T-cell (primary cell): ENCODE measurements at places on chromosomes 2 and 18.

DNA sequence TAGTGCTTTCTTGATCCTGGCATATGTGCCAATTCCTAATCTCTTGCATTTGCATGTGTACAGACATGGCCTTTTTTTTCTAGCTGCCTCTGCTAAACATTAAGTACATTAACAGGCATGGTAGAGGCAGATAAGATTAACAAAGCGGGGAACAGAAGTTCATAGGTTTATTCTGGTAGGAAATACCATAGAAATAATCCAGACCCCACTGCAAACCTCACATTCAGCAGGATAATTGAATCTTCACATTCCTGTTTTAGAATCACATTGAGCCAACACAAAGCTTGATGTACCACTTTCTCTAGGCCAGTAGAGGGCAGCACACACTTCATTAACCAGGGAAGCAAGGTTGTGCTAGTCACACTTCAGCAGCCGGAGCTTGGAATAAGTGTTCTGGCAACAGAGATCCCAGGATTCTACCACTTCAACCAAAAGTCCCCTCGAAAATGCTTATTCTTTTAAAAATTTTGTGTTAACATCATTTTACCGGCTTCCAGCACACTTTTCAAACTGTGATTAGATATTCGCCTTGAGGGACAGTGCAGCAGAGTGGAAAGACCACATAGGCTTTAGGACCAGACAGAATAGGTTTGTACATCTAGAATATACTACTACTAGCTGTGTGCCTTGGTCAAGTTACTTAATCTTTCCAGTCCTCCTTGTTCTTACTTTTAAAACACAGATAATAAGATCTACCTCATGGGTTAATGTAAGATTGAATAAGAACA, 420.2 kb upstream of the CHST9 start:
- no peak for DNase-seq

DNA sequence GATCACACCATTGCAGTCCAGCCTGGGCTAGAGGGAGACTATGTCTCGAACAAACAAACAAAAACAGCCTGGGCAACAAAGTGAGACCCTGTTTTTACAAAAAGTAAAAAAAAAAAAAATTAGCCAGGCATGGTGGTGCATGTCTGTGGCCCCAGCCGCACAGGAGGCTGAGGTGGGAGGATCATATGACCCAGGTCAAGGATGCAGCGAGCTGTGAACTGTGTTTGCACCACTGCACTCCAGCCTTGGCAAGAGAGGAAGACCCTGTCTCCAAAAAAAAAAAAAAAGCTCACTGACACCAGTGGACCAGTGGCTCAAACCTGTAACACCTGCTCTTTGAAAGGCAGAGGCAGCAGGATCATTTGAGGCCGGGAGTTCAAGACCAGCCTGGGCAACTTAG, 40.1 kb downstream of the UNC50 start:
- DNase-seq: no peak

DNA sequence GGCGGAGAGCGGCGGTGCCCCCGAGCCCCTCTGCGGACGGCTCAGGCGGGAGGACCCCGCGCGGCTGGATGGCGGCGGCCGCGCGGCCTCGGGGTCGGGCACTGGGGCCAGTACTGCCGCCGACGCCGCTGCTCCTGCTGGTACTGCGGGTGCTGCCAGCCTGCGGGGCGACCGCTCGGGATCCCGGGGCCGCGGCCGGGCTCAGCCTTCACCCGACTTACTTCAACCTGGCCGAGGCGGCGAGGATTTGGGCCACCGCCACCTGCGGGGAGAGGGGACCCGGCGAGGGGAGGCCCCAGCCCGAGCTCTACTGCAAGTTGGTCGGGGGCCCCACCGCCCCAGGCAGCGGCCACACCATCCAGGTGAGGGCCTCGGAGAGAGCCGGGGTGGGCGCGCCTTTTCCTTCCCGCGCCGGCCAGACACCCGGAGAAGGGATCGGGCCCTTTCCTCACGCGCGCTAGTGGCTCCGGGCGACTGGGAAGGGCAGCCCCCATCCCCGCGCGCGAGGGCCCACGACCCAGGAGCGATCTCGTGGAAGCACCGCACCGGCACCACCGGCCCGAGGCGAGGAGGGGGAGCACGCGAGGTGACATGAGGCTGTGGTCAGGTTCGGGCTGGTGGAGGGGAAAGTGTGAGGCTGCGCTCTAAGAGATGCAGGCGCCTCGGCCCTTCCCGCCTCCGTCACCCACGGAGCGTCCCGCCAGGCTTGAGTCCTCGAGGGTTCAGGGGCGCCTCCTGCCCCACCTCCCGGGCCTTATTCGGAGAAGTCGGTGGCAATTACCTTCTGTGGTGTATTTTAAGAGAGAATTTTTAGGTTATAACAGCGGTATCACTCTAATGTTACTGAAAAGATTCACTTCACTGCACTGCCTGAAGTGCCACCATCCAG, 607 bp downstream of the LAMA3 start:
- no peak for DNase-seq

DNA sequence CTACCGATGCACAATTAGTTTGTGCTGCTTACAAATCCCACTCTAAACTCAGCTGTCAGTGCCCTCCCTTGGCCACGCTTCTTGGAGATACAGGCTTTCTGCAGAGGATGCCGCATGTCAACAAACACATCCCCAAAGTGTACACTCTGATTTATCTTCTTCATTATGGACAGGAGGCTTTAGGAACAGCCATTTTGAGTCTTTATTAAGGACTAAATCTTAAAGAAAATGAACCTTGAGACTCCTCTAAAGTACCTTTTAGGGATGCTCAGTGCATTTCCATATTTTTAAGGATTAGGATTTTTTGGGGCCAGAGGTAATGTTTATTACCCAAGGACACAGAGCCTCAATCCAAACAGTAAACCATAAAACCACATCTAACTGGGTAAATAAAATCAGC, 6.0 kb downstream of the EDAR start:
- no peak for DNase-seq

DNA sequence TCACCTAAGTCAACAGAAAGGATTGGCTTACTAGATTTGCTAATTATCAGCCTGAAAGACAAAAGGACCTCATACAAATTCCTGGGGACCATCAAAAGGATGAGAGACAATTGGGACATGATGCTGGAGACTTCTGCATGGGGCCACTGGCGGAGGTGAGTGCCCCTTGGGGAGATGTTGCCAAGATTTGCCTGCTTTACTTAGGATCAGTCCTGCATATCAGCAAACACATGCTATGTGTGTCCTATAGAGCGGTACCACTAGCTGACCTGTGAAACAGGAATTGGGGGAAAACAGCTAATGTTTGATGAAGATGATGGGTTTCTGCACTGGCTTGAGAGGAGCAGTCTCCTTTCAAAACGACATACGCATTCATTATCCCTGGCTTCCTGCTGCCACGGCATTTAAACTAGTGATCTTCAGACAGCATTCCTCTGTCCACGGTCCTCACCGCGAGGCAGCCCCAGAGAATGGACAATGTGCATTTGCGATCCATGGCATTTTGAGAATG, 104.2 kb downstream of the TGIF1 start:
- DNase-seq: no peak

- DNase-seq: no peak
These were observed 99.9 kb downstream of the DYM start for GRCh38 chr18:49360582-49360981.

- no peak for DNase-seq
These were observed 98.5 kb downstream of the ATP9B start for GRCh38 chr18:79167526-79168190.

GRCh38 chr2:18498531-18498930, 61.9 kb downstream of the RDH14 start:
- no peak for DNase-seq

- no peak for DNase-seq
These were observed 27.1 kb upstream of the SULT1C3 start for GRCh38 chr2:108212671-108213070.

DNA sequence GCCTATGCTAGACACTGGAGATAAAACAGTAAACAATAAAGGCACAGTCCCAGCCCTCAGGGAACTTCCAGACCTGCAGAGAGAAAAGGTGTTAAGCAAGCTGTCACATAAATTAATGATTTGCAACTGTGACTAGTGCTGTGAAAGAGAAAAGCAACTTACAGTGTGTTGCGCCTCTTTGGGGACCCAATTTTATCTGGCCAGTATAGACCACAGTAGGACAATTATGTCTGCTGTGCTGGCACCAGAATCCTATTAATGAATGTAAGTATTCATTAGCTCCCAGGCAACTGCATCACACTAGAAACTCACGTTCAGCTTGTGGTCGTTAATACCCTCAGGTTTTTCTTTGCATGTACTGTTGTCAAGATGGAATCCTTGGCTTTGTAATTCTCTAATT, 55.3 kb upstream of the CHST9 start:
- DNase-seq: no peak

DNA sequence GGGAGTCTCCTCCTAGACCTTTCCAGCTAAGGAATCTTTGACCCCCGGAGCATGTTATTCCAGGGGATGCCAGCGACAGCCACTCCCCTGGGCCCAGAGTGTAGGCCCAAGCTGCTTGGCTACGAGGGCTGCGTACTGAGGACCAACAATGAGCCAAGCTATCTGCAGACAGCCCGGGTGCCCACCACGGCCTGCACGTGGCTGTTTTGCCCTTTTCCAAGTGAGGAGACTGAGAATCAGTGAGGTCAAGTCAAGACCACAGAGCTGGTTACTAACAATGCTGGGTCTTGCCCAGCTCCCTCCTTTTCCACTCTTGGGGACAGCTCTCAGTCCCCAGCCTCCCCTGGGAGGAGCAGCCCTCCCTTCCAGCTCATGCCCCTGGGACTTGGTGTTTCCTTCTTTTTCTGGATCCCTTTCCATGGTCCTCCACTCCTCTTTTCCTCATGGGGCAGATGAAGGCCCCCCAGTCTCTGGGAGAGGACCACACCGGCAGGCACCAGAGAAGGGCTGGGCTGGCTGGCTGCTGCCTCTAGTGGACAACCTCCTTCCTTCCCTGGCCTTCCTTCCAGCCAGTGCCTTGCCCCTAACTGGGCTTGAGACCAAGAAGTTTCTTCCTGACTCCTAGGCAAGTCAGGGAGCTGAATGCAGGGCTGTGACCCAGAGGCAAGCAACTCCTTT, 550 bp upstream of the MALL start:
- DNase-seq: no peak

GRCh38 chr2:112784199-112785189, at the start of gene IL1A:
IL1A (minus strand) TSS chr2:112784493; CDS start chr2:112783770, 723 bp downstream.
- DNase-seq: no peak

DNA sequence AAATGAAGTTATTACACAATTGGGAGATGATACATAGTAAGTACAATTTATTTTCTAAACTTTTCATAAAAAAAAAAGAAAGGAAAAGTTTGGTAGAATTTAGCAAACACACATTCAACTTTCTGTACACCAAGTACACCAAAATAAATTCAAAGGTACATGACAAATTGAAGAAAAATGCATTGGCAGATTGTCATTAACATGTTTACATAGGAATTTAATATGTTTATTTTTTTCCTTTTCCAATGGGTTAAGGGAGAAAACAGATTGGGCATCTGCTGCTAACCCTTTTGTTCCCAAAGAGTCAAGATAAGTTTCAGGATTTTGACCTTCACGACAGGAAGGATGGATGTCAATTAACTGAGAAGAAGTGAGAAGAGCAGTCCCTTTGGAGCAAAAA, 620.4 kb downstream of the XIRP2 start:
- DNase-seq: no peak

DNA sequence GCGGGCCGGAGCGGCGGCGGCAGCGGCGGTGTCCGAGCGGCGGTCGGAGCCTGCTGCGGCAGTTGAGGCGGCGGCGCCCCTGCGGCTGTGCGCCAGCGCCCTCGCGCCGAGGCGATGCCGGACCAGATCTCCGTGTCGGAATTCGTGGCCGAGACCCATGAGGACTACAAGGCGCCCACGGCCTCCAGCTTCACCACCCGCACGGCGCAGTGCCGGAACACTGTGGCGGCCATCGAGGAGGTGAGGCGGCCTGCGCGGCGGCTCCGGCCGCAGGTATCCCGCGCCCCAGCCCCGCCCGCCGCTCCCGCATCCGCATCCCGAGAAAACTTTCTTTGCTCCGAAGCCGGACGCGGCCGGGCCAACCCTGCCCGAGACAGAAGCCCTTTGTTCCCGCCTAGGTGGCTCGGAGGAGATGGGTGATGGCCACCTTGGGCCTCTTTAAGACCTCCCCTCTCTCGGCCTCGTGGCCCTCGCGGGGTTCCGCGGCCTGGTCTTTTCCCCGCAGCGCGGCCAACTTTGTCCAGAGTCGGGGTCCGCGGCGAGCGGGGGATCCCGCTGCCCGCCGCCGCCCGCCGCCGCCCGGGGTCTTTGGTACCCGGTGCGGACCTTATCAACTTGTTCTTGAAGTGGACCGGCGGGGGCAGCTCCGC, 504 bp downstream of the ASAP2 start:
- no peak for DNase-seq

- DNase-seq: no peak
These were observed 188.2 kb downstream of the PRKCE start for GRCh38 chr2:45839508-45840251.

DNA sequence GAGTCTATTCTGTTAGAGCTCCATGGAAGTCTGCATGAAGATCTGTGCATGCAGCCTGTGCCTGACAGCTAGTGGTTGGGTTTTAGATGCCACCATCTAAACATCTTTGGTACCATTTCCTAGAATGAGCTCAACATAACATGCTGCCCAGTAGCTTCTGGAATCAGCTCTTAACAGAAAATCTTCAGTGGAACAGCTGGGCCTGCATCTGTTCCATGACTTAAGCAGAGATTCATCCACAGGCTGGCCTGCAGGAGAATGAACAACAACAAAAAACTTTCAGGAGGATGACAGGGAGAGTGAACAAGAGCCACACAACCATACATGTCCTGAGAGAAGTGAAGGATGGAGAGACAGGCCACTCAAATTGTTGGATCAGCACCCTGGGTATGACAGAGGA, 316.6 kb downstream of the RDH14 start:
- no peak for DNase-seq

DNA sequence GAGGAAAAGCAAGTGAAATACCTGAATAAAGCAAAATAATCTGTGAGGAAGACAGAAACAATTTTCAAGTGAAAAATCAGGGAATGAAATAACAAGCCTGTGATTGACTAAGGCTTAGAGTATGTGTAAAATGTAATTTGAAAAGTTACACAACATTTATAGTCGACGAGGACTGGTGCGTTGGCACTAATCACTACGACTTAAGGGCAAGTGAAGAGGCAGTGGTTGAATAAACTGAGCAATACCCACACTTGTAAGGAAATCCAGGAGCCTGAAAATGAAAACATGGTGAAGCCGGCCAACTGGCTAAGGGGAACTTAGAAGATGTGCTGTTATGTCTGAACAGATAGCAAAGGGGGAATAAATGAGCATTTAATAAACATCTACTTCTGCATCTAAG, 13.4 kb downstream of the DOK1 start:
- no peak for DNase-seq

GRCh38 chr2:136065384-136065783, 52.6 kb downstream of the CXCR4 start:
- DNase-seq: no peak

DNA sequence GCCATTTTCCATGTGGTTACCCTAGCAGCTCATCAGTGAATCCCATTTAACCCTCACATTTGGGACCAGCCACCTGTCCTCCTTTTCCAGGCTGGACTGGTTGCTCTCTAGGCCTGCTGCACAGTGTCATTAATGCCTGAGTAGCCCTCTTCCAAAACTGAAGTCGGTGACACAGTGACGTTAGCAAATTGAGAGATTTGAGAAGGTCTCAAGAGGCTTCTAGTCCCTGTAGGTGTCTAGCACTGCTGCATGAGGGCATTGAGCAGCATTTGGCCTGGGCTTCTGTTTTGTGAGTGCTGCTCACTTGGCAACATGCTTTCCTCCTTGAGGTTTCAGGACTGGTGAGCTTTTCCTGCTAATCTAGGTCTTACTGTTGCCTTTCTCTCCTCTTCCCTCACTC, 36.7 kb downstream of the PKP4 start:
- no peak for DNase-seq
